ENCODE measurements at places on chromosomes 12 and 14.

DNA sequence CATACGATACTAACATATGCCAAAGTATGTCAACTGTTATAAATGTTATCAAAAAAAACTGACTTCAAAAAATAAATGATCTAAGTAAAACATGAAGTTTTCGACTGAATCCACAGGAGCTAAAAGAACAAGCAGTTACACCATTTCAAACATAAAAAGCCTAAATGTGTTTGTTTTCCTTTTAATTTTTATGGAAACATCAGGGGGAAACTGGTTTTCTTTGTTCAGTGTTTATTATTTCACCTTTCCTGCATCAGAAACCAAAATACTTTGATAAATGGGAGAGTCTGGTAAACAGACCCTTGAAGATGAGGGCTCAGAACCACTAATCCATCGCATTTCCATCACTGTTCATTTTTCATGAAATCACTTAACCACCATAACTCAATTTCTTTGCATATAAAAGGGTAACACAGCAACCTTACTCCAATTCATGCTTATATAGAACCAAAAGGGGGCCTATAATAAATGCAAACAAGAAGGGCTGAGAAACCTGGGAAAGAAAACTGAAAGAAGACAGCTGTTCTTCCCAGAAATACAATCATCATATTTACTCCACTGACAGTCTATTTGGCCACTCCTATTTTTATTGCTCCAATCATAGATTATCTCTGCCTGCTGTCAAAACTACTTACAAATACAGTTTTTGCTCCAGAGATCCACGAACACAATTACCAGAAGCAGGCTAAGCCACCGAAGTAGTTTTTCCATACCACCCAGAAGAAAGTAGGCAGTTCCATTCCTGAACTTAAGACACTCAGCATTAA is 17.0 kb downstream of the FGD6 start:
- no peak for DNase-seq

DNA sequence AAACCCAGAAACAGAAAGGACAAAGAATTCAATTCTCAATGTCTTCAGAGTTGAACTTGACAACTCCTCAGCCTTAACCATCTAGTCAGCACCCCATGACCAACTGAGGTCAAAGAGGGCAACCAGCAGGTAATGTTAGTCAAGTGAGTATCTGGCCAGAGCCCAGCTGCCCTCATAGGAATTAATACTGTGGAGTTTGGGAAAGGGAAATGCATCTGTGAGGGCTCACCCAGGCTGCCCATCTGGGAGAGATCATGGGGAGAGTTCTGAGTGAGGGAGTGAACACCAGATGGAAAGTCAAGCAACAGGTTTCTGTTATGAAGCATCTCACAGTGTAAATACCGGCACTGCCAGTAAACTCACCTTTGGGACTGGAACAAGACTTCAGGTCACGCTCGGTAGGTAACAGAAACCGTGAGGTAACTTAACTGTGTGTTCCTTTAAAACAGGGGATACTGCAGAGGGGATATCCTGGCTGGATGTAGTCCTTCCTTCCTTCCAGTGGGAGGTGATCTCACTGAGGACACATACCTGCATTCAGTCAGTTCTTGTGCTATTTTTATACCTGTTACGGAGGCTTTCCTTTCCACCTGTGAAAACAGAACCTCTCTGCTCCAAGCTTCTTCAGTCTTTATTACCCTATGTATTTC is 94.4 kb downstream of the DAD1 start:
- DNase-seq: no peak

GRCh38 chr14:93295541-93296220 is 37.2 kb downstream of the BTBD7 start:
- DNase-seq: no peak

- DNase-seq: no peak
Observed at GRCh38 chr12:92295523-92295922, 149.9 kb upstream of the BTG1 start.

DNA sequence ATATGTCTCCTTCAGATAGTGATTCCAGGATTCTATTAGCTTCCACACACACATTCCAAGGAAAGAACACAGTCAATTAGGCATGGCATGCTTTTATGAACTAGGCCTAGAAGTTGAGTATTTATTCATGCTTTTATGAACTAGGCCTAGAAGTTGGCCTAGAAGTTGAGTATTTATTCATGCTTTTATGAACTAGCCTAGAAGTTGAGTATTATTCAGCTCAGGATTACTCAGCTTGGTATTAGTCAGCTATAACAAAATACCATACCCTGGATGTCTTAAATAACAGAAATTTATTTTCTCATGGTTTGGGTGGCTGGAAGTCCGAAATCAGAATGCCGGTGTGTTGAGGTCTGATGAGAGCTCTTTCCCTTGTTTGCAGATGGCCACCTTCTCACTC is 442.7 kb upstream of the FLRT2 start:
- no peak for DNase-seq

DNA sequence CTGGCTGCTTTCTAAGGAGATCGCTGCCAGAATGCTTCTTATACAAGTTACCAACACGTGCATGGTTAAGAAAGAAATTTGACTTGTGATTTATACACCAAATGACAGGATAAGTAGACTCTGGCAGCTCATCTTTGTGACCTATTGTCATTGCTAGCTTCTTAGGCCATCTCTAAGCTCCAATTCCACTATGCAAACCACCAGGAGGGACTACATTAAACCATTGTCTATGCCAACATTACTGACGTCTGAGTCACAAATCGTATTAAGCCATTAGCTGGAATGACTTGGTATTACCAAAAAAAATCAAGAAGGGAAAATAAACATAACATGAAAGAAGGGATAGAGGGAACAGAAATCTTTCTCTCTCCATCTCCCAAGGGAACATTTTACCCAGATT is 15.8 kb upstream of the VPS33A start:
- DNase-seq: no peak

DNA sequence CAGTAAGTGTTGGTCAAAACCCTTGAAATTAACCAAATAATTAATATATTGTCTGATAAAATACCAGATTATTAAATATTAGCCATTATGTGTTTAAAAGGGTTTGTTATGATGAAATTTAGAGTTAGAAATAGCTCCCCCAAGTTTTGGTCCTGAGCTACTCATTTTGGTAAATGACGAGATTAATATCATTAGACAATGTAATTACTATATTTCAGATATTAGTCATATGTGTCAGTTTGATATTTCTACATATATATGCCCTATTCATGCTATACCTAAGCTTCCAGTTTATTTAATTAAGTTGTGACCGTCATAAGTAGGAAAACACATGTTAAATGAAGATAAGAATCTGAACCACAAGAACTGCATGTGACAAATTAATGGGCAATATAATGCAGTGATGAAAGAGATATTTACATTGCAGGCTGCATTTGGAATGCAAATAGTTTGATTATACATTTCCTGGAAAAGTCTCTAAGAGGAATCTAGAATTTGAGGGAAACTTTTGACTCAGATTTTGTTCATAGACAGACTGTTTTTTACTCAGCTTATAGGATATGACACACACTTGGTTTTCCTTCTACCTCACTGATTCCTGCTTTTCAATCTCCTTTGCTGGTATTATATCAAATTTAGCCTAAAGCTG is 70.5 kb downstream of the TBC1D30 start:
- no peak for DNase-seq

- no peak for DNase-seq
Observed at GRCh38 chr14:90870950-90871604, 54.8 kb upstream of the TTC7B start.

All from memory B cell (primary cell).